ENCODE measurements at places on chromosomes 6 and 20.

- no peak for DNase-seq
Observed at GRCh38 chr6:135798751-135799515, 52.6 kb upstream of the PDE7B start.

DNA sequence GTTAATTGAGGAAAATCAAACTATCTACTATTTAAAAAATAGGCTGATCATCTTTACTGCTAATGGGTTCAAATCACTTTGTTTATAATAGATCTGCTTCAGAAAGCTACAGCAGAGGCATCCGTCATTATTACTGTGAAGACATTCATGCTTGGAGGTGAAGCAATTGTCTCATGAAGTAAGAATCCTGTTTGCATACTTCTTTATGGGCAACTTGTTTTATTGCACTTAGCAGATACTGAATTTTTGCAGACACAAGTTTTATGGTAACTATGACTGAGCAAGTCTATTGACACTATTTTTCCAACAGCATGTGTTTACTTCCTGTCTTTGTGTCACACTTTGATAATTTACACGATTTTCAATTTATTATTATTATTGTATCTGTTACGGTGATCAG is 573.9 kb downstream of the RFPL4B start:
- no peak for DNase-seq

DNA sequence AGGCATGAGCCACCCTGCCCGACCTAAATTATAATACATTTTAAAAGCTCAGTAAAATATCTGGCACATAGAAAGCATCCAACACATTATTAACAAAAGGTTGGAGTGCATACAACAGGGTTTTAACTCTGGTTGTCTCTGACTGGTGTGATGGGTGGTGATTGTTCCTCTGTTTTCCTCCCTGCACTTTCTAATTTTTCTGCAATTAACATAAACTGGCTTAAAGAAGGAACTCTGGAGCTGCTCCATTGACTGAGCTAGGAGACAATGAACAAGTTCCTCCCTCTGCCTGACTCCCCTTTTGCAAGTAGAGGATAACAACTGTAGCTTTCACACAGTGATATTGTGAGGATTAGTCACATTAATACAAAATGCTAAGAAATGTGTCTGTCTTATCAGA is 48.5 kb upstream of the SIRPG start:
- DNase-seq, result no peak

DNA sequence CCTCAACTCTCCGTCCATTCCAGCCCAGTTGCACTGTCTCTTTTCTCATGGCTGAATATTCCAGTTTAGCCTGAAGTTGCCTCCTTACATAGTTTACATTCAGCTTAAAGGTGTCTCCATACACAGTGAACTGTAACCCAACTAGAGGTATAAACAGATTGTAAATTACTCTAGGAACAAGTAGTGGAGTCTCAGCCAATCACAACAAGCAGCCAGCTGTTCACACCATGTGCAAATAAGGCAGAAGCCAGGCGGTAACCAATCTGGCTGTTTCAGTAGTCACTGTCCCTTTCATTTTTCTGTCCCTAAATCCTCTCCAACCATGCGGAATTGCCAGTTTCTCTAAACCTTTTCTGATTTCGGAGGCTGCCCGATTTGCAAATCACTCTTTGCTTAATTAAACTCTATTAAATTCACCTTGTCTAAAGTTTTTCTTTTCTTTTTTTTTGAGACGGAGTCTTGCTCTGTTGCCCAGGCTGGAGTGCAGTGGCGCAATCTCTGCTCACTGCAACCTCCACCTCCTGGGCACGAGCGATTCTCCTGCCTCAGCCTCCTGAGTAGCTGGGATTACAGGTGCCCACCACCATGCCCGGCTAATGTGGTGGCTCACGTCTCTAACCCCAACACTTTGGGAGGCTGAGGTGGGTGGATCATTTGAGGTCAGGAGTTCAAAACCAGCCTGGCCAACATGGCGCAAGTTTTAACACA is 37.6 kb upstream of the GFOD1 start:
- DNase-seq, result no peak

GRCh38 chr6:30510419-30511168 is 21.3 kb downstream of the HLA-E start:
- DNase-seq, result no peak

DNA sequence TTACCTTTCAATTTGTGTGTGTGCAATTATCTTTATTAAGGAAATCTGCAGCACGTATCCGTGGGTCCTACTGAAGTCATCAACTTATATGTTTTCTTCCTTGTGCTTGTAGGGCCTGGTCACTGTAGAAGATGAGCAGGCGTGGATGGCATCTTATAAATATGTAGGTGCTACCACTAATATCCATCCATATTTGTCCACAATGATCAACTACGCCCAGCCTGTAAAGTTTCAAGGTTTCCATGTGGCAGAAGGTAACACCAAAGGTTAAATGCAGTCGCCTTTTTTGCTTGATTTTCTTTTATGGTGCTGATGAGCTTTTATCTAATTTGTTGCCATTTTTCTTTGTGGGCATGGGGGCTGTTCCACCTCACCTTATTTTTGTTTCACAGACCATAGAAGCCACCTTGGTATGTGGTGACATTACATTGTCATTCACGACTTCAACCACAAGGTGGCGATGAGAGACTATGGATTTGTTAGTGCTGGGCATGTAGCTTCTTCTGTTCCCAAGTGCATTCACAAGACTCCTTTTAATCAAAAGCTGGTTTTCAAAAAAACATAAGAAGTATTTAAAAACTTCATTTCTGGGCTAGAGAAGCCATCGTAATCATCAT is 106.5 kb upstream of the LAMP5 start:
- peak; percentile 41 for DNase-seq

DNA sequence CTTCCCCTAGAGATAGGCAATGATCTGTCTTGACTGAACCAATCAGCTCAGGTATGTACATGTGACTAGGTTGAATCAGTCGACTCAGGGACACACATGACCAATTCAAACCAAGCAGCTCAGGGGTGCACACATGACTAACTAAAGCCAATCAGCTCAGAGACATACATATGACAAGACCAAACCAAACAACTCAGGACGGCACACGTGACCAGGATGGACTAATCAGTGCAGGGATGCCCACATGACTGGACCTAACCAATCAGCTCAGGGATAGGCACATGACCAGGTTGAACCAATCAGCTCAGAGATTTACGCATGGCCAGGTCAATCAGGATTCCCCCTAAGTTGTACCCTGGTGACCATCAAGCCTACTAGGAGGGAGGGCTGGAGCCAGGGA is 310.3 kb downstream of the CDH26 start:
- DNase-seq, result no peak

GRCh38 chr6:156352861-156353260 is 424.3 kb upstream of the ARID1B start:
- DNase-seq, result no peak

GRCh38 chr20:5000263-5001173 is 792 bp downstream of the SLC23A2 start:
- no peak for DNase-seq

GRCh38 chr6:10624836-10625235 is 69.6 kb downstream of the C6orf52 start:
- DNase-seq, result no peak

GRCh38 chr6:169661391-169661756 is 40.5 kb downstream of the WDR27 start:
- DNase-seq, result no peak

DNA sequence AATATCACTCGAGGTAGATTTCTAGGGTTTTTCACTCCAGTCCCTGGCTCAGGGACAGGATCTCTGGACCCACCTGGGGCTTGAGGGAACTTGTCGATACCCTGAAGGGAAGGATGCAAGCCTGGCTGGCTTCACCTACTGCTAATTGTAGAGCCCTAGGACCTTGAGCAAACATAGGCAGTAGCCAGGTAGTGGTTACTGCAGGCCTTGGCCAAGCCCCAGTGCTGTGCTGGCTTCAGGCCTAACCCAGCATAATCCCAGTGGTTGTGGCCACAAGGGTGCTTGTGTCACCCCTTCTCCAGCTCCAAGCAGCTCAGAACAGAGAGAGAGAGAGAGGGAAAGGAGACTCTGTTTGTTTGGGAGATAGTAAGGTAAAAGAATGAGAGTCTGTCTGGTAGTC is 5.8 kb upstream of the MCM9 start:
- no peak for DNase-seq

DNA sequence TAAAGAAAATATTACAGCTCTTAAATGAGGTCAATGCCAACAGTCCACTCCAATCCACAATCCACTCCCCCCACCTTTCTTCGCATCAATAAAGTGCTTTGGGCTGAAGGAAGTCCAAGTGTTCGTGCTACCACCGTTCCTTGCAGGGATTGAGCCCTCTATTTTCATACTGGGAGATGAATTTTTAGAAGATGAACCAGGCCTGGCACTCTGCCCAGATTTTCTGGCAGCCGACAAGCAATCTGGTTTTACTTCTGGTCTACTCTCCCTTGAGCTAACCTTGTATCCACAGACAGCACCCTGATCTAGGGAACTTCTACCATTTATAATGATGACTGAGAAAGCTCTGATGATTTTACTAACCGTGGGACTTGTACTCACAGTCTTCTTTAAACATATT is 72.3 kb downstream of the BTBD9 start:
- no peak for DNase-seq

- DNase-seq, result no peak
Observed at GRCh38 chr20:48186447-48186846, 401.2 kb upstream of the SULF2 start.

DNA sequence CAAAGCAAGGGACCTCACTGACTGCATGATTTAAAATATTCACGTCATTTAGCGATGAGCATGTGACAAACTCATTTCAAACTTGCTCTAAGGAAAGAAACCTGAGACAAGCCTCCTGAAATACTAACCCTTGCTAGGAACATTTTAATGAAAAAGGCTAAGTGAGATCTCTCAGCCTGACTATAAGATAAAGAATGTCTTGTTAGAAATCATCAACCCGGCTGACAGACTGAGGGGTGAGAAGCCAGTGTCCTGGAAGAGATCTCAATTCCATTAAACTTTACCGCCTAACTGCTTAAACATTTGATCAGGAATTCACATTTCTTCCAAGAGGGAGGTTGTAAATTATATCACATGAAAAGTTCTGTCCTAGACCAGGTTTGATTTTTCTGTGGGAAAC is 274.8 kb upstream of the EXOC2 start:
- no peak for DNase-seq

GRCh38 chr6:45746046-45746445 is 269.6 kb downstream of the CLIC5 start:
- DNase-seq, result no peak

DNA sequence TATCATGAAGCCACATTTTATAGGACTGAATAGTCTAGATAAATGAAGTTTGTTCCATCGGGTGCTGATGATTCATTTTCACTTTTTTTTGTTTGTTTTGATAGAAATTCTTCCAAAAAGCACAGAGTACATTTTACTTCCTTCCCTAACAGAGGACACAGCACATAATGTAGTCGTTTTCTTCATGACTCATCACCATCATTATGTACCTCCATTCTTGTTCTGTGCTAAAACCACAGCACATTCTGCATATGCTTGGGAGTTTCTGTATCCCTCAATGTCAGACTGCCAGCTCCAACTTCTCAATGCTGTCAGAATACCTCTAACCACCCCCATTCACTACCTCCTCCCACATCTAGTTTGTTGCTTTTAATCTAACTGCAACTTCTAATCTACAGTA is 1004.9 kb upstream of the ADGRB3 start:
- DNase-seq, result no peak

DNA sequence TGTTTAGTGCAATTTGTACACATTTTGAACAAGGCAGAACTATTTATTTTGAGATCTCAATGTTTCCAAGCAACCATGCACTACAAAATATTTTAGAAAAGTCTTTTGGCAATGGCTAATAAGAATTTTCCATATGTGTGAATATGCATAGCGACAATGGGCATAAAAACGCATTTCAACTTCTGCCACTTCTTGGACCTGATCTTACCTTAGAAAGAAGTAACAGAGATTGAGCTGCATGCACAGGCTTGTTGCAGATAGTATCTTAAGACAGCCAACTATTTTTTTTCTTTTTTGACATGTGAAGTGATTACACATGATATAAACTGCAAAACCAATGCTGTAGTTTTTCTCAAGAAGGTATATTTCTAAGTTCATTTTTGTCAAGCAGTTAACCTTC is 210.4 kb upstream of the PHACTR1 start:
- no peak for DNase-seq

- DNase-seq, result no peak
Observed at GRCh38 chr20:38195521-38195920, 30.5 kb upstream of the TGM2 start.

GRCh38 chr6:122752459-122752858 is 27.1 kb upstream of the FABP7 start:
- no peak for DNase-seq

- no peak for DNase-seq
Observed at GRCh38 chr6:83852528-83853177, 507 bp upstream of the RIPPLY2 start.

- no peak for DNase-seq
Observed at GRCh38 chr6:38137608-38138265, 318.2 kb downstream of the ZFAND3 start.

GRCh38 chr6:14765106-14765505 is 480.8 kb upstream of the JARID2 start:
- no peak for DNase-seq

GRCh38 chr6:100153636-100154275 is 159.7 kb upstream of the MCHR2 start:
- DNase-seq, result no peak

DNA sequence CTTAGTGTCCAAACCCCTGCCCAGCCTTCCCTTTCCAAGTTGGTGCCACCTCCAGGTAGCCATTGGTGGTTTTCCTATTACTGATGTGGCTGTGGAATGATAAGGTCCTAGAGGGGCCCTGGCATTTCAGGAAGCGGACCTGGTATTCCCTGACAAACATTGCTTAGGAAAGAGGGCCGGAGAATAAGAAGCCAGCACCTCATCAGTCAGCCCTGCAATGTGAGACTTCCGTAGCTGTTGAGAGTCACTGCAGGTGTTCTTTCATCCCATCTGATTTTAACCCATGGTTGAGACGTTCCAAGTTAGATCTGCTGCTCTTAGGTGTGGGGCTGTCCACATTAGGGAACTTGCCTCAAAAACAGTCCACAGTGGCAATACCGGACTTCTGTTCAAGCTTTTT is 14.8 kb upstream of the NPEPL1 start:
- DNase-seq, result no peak

DNA sequence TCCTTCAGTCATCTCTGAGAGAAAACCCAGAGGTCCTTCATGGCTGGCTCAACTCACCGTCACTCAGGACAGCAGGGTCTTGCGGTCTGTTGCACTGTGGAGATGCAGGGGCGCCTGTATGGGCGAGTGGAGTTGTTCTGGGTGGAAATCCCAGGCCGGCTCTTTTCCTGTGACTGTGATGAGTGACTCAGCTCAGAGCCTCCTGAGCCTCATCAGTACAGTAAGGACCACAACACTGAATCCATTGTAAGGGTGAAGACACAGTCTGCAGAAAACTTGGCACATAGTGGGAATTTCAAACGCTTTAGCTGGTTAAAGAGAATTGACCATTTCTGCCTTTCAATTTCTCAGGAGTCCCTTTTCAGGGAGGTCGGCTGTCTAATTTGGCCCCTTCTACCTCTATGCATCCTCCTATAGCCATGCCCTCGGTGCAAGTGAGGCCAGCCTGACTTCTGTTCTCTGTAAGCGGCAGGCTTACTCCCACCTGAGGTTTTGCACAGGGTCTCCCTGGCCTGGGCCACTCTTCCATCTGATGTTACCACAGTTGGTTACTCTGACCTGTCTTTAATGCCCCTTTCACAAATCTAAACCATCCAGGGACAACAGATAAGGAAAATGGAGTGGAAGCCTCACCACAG is 35.5 kb upstream of the TBXT start:
- no peak for DNase-seq

Measured in stimulated activated CD4-positive, alpha-beta T cell treated with anti-CD3 and anti-CD28 coated beads, Interleukin-1b, Interleukin-23, amount 100 ng/mL, for 48 hours (primary cell).